Hippocampal formation (tissue), 2 donors: ENCODE measurements at places on chromosomes 6 and 20.

- no peak for DNase-seq
Observed at GRCh38 chr6:113669606-113670005, 187.5 kb upstream of the MARCKS start.

GRCh38 chr6:2552526-2553154 lies 198.1 kb downstream of the MYLK4 start:
- no peak for DNase-seq

DNA sequence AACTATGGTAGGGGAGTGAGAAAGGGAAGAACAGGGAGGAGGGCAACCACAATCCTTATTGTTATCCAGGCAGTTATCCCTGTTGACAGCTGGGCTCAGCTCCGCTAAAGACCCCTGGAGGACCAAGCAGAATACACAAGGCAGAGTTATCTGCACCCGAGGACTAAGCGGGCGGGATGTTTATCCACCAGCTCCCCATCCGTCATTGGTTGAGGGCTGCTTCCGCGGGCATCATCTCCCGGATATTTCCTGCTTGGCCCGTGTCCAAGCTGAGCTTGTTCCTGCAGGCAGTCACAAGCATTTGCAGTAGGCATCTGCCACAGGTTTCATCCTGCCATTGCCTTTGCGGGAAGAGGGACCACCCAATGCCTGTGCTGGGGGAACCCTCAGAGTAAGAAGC lies 102.1 kb downstream of the DLGAP4 start:
- no peak for DNase-seq

DNA sequence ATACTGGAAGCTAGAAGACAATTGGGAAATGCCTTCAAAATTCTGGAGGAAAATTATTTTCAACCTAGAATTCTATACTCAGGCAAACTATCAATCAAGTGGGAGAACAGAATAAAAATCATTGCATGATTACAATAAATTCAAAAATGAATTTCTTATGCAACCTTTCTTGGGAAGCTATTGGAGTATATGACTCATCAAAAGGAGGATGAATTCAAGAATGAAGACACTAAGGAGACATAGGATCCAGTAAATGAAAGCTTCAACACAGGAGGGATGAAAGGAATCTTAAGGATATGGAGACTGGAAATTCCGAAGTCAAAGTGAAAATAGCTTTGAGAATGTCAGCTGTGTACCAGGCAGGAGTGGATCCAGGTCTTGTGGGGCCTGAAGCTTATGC lies 12.6 kb upstream of the UBR2 start:
- DNase-seq = no peak

DNA sequence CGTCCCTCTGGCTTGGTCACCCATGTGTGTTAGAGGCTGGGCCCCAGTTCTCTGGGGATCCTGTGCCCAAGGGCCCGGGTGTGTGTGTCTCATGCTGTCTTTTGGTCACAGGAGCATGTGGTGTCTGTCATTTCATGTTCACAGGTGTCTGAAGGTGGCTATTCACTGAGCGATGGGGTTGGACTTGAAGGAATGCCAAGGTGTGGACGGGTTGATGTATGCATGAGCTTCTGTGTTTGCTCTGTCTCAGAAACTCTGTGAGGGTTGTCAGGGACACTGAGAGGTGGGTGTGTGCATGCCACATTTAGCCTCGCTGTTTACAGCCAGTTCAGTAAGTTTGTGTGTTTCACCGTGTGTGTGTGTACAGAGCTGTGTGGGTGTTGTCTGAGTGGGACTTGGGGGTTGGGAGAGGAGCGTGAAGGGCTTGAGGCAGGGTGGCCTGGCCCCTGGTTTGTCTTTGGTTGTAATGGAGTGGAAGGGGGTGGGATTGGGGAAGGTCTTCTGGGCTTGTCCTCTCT lies 1.2 kb downstream of the DDR1 start:
- DNase-seq = peak; percentile 42

GRCh38 chr20:38184101-38184500 lies 19.0 kb upstream of the TGM2 start:
- DNase-seq = no peak

DNA sequence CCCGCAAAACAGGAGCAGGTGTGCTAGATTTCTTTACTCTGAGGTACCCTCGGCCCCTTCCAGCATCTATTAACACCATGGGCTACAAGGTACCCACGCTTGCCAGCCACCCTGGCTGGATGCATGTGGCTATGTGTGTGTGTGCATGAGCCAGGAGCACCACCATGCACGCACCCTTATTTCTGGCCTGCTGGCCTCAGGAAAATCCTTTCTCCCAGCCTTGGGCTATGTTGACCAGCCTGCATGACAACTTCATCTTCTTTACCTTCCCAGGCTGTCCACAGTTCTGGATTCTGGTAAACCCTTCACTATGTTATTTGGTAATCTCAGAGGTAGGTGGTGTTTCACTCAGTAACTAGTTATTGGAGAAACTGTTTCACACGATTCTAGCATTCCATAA lies 40.4 kb downstream of the GPR6 start:
- DNase-seq = no peak

- DNase-seq = no peak
Observed at GRCh38 chr6:141077355-141078333, 1055.1 kb upstream of the GJE1 start.

DNA sequence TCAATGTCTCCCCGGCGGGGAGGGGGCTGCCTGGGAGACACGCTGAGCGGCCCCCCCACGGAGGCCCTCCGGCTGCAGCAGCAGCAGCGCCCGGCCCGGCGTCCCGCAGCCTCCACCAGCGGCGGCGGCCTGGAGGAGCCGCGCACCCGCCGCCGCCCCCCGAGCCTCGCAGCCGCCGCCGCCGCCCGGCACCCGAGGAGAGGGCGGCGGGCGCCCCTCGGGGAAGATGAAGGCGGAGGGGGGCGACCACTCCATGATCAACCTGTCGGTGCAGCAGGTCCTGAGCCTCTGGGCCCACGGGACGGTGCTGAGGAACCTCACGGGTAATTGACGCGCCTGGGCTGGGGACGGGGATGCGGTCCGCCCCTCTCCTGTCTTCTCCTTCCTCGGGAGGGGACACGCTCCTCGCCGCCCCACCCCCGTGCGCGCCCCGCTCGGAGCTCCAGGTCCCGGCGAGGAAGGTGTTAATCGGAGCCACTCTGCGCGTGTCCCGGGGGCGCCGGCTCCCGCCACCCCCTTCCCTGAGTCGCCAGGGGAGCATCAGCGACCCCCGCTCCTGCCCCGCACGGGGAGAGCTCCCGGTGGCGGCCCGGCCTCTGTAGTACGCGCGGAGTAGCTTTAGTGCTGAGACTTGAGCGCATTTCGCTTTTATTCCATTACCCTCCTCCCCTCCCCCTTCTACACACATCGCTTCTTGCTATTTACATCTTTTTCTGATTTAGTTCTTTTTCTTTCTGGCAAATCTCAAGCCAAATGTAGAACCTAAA lies 686 bp downstream of the TMEM170B start:
- no peak for DNase-seq

DNA sequence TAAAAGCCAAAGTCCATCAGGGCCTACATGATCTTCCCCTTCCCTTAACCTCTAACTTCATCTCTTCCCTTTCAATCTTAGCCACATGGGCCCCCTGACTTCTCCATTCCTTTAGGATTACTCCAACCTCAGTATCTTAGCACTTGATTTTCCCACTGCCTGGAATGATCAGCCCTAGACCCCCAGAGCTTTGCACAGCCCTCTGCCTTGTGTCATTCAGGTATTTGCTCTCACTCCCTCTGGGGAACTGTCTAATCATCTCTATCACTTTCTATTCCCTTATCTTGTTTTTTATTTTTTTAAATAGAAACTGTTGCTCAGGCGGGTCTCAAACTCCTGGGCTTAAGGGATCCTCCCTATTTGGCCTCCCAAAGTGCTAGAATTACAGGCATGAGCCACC lies 13.3 kb upstream of the ZNFX1 start:
- no peak for DNase-seq

DNA sequence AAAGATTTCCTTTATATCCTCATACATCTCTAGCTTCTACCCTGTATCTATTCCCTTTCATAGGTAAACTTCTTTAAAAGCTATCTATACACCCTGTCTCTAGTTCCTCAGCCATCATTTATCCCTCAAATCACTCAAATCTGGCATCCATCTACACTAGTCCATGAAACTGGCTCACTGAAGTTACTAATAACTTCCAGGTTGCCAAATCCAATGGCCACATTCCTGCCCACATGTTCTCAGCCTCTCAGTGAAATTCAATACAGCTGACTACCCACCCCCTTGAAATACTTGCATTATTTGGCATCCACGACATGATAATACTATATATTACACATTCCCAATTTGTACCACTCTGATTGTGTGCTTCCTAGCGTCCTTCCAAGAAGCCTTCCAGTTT lies 8.7 kb downstream of the REPS1 start:
- DNase-seq = no peak

GRCh38 chr20:40427026-40427425 lies 262.0 kb downstream of the MAFB start:
- no peak for DNase-seq
